ENCODE measurements at places on chromosomes 4 and X. TPM values are rescaled to one million over a fixed set of nuclear protein-coding genes. Genes with fewer than 3 reads are reported as not detected.

- no peaks in the 10 kb centered on the region for H3K36me3 ChIP-seq
- DNase-seq, result peak; percentile 18
- no peak overlapping the region for H3K4me3 ChIP-seq
- no peak overlapping the region for H3K27ac ChIP-seq
Measured at GRCh38 chr4:56531823-56532222, 26.2 kb downstream of the ARL9 start.

GRCh38 chrX:55716937-55717336, 612 bp upstream of the RRAGB start:
- H3K27ac ChIP-seq, result peak overlapping the region; percentile 39
- peaks cover 9% of the 10 kb centered on the region for H3K4me1 ChIP-seq
- H3K4me3 ChIP-seq, result peak overlapping the region; percentile 88
- H3K27me3 ChIP-seq, result no peaks in the 10 kb centered on the region

- H3K27ac ChIP-seq, result no peak overlapping the region
- no peaks in the 10 kb centered on the region for H3K27me3 ChIP-seq
- no peaks in the 10 kb centered on the region for H3K4me1 ChIP-seq
- no peak overlapping the region for H3K4me3 ChIP-seq
Measured at GRCh38 chrX:25105221-25105620, 89.5 kb upstream of the ARX start.

GRCh38 chr4:60805500-60806313, 394.4 kb upstream of the ADGRL3 start:
- no peak overlapping the region for H3K27ac ChIP-seq
- H3K27me3 ChIP-seq, result no peaks in the 10 kb centered on the region
- no peaks in the 10 kb centered on the region for H3K36me3 ChIP-seq
- peak; percentile 0 for DNase-seq

- H3K27ac ChIP-seq, result no peak overlapping the region
- H3K4me3 ChIP-seq, result no peak overlapping the region
- 0 out of 2 replicates have a peak, but pooled peaks cover 3% of the 10 kb centered on the region for H3K36me3 ChIP-seq
- DNase-seq, result no peak
- no peaks in the 10 kb centered on the region for H3K27me3 ChIP-seq
Measured at GRCh38 chr4:103118166-103118565, 18.5 kb upstream of the BDH2 start.

GABRE gene
- total RNA-seq, result 20.8 TPM

TKTL1 gene
- not detected for total RNA-seq

STARD8 gene
- total RNA-seq, result 4.9 TPM

MAGEA1 gene
- not detected for total RNA-seq

Measured in GM23248 (cell line).